ENCODE measurements at places on chromosomes 3 and 15.

DNA sequence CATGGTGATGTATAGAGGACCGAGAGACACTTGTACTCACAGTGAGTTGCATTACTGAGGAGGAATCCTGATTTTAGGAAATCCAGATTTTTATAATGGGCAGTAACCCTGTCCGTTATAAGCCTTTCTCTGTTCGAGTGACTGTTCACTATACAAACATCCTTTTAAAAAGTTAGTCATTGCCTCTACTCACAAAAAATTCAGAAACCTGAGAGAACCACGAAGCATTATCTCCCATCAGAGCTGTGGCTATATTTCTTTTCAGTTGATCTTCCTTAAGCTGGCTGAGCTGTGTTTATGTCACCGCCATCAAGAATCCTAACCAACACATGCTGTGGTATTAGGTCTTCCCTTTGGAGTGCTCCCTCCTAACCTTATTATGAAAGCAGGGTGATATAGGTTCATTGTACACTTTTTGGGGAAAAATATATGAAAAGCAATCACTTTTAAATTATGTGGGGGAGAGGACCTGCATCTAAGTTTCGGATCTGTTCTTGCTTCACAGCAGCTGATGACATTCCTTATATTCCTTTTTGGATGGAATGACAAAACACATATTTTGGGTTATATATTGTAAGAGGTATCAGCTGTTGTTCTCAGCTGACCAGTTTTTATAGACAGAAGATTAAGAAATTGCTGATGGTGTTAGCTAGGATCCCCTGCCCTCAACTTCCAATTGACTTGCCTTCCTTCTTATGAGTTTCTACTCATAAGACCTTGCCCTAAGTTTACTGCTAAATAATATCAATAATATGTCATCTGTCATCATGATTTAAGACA, 465.9 kb upstream of the RASGRP1 start:
- DNase-seq, result no peak

DNA sequence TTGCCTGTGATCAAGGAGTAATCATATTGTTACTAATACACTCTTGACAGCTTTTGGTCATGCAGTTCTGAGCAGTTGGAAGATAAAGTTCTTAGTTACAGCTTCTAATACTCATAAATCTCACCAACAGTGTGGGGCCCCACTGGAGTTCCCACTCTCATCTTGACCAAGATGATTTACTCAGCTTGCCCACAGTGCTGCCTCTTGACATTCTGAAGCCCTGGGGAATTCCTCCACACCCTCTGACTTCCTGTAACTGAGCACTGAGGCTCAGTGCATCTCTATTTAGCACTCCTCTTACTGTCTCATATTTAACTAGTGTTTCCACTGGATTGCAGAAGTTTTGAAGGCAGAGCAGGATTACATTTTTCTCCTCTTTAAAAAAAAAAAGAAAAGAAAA, 1.9 kb upstream of the ARL6IP5 start:
- peak; percentile 53 for DNase-seq

DNA sequence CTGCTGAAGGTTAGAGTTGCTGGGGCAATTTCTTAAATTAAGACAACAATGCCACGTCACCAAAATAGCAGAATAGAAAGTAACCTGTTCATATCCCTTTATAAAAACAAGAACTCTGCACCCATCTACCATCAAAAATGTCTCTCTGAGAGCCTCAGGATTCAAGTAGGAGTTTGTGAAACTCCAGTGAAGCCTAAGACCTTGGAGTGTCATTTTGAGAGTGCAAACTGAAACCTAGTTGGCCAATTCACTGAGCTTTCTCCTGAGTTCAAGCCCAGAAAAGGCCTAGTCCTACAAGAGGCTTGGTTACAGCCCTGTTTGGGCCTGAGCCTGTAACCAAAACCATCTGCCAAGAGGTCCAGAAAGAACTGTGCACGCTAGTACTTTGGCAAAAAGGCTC, 335.1 kb downstream of the EFHB start:
- no peak for DNase-seq

- DNase-seq, result no peak
These were observed 460.6 kb upstream of the MCTP2 start for GRCh38 chr15:93770788-93771187.

- no peak for DNase-seq
These were observed 14.8 kb downstream of the MCM2 start for GRCh38 chr3:127612966-127613365.

DNA sequence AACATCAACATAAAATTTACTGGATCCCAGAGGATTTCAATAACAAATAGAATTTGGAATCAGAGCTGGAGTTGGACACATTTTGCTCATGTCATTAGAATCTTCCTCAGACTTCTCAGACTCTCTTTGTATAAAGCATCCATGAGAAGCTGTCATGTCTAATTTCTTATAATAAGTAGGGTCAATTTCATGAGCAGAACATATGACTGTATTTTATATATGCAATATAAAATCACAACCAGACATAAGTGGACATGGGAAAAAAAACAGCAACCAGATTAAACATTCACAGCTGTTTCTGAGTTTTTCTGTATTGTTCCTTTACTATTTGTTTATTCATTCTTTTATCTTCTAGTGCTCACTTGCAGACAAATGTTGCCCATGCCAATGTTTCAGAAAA, 325.5 kb downstream of the RBMS3 start:
- no peak for DNase-seq

- DNase-seq, result no peak
These were observed 54.1 kb upstream of the CCR2 start for GRCh38 chr3:46299608-46300460.

DNA sequence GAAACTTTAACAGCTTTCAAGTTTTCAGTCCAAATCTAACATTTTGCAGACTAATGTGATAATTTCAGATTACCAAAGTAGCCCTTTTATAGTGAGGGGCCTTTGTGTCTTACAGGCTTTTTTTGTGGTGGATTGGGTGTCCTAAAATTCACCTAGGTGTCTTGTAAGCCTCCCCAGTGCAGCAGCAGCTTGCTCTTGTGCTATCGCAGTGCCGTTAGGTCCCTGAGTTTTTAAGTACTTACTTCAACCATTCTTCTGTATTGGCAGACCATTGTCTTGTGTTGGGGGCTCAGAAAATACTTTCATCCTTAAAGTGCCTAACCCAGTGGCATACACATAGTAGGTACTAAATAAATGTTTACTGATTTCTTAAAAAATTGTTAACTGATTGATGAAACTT, 2.1 kb downstream of the PDE8A start:
- DNase-seq, result no peak
